ENCODE measurements at places on chromosomes 2 and 18.

DNA sequence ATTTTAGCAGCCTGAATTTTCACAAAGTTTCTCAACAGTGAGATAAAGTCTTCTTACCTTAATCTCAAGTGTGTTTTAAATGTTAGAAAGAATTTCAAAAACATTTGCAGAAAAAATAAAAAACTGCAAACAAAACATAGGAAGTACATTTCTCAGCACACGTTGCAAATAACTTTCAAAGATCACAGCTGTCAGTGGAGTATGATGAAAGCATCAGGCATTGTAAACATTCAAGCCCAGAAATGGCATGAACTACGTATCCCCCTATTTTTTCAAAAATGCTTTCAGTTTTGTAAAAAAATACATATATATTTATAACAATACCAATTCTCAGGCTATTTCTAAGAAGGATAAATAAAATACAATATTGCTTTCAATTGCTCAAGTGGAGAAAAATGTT is 320.6 kb upstream of the TFPI start:
- H3K36me3 ChIP-seq = no peaks in the 10 kb centered on the region
- no peaks in the 10 kb centered on the region for H3K27me3 ChIP-seq
- H3K27ac ChIP-seq = no peak overlapping the region
- H3K4me3 ChIP-seq = no peak overlapping the region
- peaks cover 6% of the 10 kb centered on the region for H3K4me1 ChIP-seq

DNA sequence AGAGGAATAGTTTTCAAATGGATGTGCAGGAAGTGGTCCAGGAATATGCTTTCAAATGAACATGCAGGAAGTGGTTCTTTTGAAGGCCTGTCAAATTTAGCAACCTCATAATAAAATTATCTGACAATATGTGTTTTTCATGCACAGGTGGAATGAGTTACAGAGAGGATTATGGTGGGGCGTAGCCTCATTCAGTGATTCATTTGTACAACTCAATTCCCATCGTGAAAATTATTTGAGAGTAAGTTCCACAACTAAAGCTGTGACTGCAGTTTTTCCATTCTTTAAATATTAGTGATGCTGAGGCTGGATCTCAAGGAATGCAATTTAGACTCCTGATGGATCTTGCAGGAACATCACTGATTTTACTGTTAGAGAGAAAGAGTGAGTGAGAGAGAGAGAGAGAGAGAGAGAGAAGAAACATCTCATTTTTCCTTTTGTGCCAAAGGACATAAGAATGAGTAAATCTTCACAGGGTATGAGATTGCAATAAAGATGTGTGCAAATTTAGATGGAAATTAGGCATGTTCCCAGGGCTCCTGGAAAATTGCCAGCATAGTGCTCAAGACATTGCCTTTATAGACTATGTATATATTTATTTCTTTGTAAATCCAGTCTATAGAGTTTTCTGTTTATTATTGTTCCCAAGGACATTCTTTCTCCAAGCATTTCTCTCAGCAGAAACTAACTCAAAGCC is 394.9 kb upstream of the ZEB2 start:
- H3K27me3 ChIP-seq = no peaks in the 10 kb centered on the region
- no peak overlapping the region for H3K27ac ChIP-seq
- no peaks in the 10 kb centered on the region for H3K36me3 ChIP-seq
- H3K4me3 ChIP-seq = no peak overlapping the region
- no peak for DNase-seq

GRCh38 chr2:134107402-134107801 is 146.5 kb upstream of the MGAT5 start:
- no peaks in the 10 kb centered on the region for H3K36me3 ChIP-seq
- DNase-seq = no peak
- H3K27ac ChIP-seq = no peak overlapping the region
- no peaks in the 10 kb centered on the region for H3K4me1 ChIP-seq
- no peaks in the 10 kb centered on the region for H3K27me3 ChIP-seq

DNA sequence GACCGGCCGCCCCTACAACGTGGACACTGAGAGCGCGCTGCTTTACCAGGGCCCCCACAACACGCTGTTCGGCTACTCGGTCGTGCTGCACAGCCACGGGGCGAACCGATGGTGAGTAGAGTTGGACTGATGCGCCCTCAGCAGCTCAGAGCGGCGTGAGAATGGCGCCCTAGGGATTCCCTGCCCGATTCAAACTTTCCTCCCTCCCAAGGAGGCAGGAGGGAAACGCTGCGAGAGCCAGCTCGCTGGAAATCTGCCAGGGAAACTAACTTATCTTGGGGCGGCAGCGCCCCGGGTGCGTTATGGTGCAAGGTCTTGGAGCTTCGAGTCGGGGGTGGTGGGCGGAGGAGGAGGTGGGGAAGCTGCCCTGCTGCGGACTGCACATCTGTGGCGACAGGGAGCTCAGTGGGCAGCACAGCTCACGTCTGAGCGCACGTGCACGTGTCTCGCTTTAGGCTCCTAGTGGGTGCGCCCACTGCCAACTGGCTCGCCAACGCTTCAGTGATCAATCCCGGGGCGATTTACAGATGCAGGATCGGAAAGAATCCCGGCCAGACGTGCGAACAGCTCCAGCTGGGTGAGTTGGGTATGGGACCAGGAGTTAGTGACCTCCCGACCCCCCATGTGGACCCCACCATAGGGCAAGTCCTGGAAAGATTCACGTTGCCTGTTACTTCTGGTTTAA is 697 bp downstream of the ITGA4 start:
- H3K4me3 ChIP-seq = peak overlapping the region; percentile 89
- DNase-seq = peak; percentile 78
- H3K4me1 ChIP-seq = peaks cover 39% of the 10 kb centered on the region
- H3K27me3 ChIP-seq = no peaks in the 10 kb centered on the region
- H3K36me3 ChIP-seq = no peaks in the 10 kb centered on the region
- peak overlapping the region; percentile 93 for H3K27ac ChIP-seq

GRCh38 chr18:75273817-75274216 is 63.2 kb downstream of the TSHZ1 start:
- no peaks in the 10 kb centered on the region for H3K36me3 ChIP-seq
- H3K27me3 ChIP-seq = no peaks in the 10 kb centered on the region
- H3K4me1 ChIP-seq = no peaks in the 10 kb centered on the region

All from MM.1S (cell line).